ENCODE measurements at places on chromosomes 16 and 17.

DNA sequence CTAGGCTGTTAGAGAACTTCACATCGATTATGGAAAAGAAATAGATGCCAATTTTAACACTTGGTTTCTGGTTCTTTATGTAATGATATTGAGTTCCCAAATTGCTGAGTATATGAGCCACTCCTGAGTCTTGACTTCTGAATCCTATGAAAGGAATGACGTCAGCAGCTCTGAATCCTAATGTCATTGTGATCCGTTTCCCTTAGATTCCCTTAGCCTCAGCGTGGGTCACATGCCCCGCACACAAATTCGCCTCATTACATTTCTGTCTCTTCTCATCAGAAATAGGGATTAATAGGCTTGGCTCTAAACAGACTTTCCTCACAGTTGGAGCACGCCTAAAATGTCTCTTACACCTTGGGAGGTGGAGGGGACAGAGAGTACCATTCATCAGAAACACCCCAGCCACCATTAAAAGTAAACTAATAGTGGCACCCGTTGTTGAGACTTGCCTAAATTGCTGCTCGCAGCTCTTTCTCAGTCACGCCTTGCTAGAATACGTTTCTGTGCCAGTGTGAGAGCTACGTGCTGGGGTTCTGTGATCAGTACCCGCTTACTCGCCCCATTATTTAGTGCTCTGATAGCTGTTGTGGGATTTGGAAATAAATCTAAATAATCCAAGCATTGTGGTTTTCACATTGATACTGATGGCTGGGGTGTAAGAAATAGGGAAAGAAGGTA, 7.1 kb downstream of the MRM3 start:
- no peak for DNase-seq

- DNase-seq: no peak
Observed at GRCh38 chr16:16022683-16023064, 73.3 kb downstream of the ABCC1 start.

- no peak for DNase-seq
Observed at GRCh38 chr16:21194771-21195301, 16.5 kb downstream of the ZP2 start.

DNA sequence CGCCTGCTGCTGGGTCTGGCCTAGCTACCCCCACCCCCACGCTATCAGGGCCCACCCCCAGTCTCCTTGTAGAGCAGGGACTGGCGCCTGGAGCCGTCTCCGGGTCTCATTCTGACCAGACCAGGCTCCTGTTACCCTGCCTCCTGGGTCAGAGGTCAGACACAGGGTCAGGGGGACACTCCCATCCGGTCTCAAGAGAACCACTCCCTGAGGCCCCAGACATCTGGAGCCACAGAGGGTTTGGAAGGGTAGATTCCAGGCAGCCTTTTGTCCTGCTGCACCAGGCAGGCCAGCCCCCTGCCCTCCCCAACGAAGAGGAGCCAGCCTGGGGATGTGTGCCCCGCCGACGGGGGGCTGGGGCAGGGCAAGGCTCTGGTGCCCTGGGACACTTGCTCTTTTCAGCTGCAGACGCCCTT, 944 bp upstream of the WFIKKN1 start:
- DNase-seq: no peak

GRCh38 chr17:76912421-76913164, 44.4 kb downstream of the MGAT5B start:
- DNase-seq: no peak

DNA sequence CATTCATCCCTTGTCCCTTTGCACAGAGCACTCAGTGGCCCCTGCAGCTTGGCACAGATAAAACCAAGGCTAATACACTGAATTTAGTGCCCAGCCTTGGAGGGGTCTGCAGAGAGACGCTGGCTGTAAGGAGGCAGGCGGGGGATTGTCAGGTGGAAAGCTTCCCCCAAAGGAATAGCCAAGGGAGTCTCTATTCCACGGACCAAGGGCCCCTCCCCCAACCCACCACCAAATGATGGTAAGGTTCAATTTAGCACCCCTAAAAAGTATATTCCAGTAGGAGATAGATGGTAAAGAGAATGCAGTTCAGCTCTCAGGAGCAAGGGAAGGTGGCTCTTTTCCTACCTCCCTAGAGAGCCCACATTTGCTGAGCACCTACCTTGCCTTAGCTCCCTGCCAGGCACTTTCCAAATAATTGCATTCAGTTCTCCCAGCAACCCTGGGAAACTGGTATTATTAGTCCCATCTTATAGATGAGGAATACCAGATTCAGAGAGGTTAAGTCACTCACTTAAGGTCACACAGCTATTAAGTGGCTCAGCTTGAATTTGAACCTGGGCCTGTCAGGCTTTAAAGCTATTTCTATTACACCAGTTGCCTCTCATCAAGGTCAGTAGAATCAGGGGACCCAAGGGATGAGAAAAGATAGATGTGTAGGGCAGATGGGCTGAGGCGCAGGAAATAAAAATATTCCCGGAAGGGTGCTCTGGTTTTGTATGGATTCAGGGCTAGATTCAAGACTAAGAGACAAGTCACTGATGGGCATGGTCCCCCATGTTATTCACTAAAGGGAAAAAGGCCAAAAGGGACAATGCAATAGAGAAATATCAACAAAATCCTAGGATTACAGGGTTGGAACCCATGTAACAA, 20.0 kb upstream of the ZFHX3 start:
- DNase-seq: no peak

- no peak for DNase-seq
Observed at GRCh38 chr17:4436846-4437245, 3.1 kb downstream of the SPNS3 start.

GRCh38 chr17:32699247-32699646, 177.7 kb downstream of the MYO1D start:
- DNase-seq: no peak
